Thyroid gland (tissue), 4 donors: ENCODE measurements at places on chromosomes 1 and 21. TPM values are rescaled to one million over a fixed set of nuclear protein-coding genes. Genes with fewer than 3 reads are reported as not detected.

Gene DMRTA2
- total RNA-seq = not detected

Gene MYCL
- 1.4 TPM for total RNA-seq

Gene AMPD2
- total RNA-seq = 74.8 TPM

Gene OPRD1
- total RNA-seq = not detected

DNA sequence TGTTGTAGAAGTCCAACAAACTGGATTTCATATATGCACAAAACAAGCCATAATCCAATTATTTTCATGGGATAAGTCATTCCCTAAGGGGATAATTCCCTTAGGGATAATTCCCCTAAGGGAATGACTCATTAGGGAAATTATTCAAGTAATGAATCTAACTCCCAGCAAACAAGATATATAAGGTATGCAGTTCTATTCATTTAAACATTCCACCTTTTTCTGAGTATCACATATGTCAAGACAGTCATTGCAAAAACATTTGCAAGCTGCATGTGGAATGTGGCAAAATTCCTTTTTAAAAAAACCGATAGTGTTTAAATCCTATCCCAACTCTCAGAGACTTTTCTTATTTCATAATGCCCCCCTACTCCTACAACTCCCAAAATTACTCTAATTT is 131.2 kb downstream of the AKT3 start:
- no peak for DNase-seq

GRCh38 chr1:151984313-151984956 is 9.2 kb downstream of the S100A10 start:
- no peak for DNase-seq
